ENCODE measurements at places on chromosomes 3 and 15. TPM values are rescaled to one million over a fixed set of nuclear protein-coding genes. Genes with fewer than 3 reads are reported as not detected.

GRCh38 chr3:42439261-42440115 lies 29.1 kb upstream of the LYZL4 start:
- no peak for DNase-seq
- no peak overlapping the region for H3K4me3 ChIP-seq
- H3K27me3 ChIP-seq: no peaks in the 10 kb centered on the region
- H3K4me1 ChIP-seq: no peaks in the 10 kb centered on the region
- H3K27ac ChIP-seq: no peak overlapping the region

DNA sequence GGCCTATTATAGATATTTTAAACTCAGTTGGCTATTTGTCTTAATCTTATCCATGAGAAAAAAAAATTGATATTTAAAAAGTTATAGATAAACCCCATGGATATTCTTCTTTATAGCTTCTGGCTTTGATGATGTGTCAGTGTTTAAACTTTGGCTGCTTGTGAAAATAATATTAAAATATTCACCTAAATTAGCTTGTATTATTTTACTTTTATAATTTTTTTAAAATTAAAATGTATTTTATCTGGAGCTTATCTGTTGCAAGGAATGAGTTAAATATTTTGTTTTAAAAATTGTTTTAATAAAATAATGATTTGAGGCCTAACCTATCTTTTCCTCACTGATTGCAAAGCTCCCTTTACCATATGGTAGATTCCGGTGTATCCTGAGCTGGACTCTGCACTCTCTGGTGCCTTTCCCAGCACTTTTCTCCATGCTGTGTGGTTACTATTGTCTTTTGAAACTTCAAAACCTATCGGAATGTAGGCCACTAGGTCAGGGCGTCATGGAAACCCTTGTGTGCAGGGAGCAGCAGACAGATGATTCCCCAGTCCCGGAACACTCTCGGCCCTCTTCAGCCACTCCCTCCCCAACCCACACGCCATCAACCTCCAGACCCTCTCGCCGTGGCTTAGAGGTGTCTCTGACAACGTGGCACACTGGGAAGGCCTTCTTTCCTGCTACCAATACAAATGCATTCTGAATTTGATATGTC lies 252.3 kb upstream of the ATP10A start:
- H3K4me3 ChIP-seq: no peak overlapping the region
- H3K36me3 ChIP-seq: no peaks in the 10 kb centered on the region
- H3K27ac ChIP-seq: no peak overlapping the region
- H3K4me1 ChIP-seq: no peaks in the 10 kb centered on the region
- no peaks in the 10 kb centered on the region for H3K27me3 ChIP-seq
- DNase-seq: no peak

DNA sequence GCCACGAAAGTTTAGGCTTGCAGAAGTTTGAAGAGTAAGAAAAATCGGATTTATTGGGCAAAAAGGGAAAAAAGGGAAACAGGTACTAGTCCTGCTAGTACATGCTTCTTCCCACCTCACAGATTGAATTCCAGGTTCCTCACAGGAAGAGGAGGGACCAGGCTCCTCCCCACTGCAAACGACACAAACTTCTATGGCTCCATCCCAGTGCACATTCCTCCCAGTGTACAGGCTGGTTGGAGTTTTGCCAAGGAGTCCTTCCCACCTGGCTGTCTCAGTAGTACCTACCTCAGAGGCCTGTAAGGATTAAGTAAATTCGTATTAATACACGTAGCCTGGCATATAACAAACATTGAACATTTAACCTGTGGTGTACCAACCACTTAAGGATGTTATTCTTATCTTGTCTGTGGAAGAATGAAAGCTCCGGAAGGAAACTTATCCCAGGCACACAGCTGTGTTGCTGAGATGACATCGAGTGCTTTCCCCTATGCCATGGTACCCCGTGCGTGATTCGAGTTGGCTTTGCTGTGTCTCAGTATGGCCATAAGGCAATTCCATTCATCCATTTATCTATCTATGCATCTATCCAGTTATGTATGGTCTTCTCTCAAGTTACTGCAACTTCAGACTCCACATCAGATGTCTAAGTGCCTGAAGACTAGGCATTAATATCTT lies 294.3 kb downstream of the LRTM1 start:
- no peak overlapping the region for H3K4me3 ChIP-seq
- H3K27me3 ChIP-seq: no peaks in the 10 kb centered on the region
- H3K4me1 ChIP-seq: no peaks in the 10 kb centered on the region
- no peak overlapping the region for H3K27ac ChIP-seq
- no peak for DNase-seq

Gene EBLN2
- 15.3 TPM for total RNA-seq

DNA sequence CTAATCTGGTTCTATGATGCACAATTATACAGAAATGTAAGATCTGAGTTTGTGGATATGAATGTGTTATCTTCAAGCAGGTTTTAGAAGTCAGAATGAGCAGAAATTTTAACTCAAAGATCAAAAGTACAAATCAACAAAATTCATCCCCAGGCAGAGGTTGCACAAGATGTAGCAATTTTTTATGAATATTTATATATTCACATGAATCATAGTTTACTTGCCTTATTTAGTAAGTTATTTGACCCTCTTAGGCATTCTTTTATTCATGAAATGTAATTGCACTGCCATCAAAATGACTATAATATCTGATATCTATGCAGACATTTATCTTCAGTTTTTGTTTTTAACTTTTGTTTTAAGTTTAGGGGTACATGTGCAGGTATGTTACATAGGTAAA lies 103.1 kb upstream of the DAZL start:
- H3K27me3 ChIP-seq: no peaks in the 10 kb centered on the region
- DNase-seq: no peak
- H3K4me3 ChIP-seq: no peak overlapping the region
- H3K27ac ChIP-seq: no peak overlapping the region

DNA sequence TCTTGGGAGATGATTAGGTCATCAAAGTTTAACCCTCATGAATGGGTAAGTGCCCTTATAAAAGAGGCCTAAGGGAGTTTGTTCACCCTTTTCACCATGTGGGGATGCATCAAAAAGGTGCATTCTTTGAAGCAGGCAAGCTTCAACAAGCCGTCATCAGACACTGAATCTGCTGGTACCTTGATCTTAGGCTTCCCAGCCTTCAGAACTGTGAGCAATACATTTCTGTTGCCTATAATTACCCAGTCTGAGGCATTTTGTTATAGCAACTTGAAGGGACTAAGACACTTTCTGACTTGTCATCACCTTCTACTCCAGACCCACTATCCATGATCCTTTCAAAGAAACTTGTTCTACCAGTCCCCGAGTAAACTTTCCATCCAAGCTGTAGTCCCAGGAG lies 44.6 kb upstream of the LRRC58 start:
- H3K4me1 ChIP-seq: no peaks in the 10 kb centered on the region
- no peak overlapping the region for H3K27ac ChIP-seq
- H3K36me3 ChIP-seq: peaks cover 8% of the 10 kb centered on the region
- no peak overlapping the region for H3K4me3 ChIP-seq
- DNase-seq: no peak
- H3K27me3 ChIP-seq: no peaks in the 10 kb centered on the region

DNA sequence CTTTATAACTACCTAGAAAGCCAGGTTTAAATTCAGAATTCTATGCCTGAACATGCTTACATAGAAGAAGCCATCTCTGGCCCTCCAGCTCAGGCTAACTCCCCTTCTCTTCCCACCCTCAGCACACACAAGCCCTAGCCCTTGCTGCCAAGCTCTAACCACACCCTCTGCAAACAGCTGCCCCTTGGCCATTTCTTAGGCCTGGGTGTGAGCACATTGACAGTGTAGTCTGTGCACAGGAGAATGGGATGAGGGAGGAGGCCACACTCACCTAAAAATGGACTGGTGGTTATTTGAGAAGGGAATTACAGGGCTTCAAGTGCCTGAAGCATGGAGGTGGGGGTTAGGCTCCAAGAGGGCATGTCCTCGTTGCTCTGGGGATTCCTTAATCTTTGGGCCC lies 42.3 kb upstream of the SLC25A36 start:
- H3K27ac ChIP-seq: no peak overlapping the region
- H3K27me3 ChIP-seq: no peaks in the 10 kb centered on the region
- no peaks in the 10 kb centered on the region for H3K36me3 ChIP-seq
- DNase-seq: no peak
- H3K4me3 ChIP-seq: no peak overlapping the region

Gene STRA6
- 1.9 TPM for total RNA-seq

DNA sequence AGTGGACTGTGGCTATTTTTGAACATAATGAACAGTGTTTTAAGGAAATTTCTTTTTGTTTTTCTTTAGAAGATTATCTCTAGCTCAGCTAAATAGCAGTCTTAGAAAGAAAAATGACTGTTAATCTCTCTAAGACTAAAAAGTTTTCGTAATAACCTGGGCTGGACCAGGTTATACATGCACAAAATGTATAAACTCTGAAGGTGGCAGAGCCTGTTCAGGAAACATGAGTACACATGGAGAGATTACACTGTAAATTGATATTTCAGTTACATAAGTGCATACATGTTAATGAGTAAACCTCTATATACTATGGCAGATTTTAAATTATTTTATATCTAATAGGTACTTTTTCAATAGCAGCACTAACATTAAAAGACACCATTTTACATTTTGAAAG lies 258.2 kb upstream of the CFAP20DC start:
- DNase-seq: no peak
- H3K4me3 ChIP-seq: no peak overlapping the region
- no peak overlapping the region for H3K27ac ChIP-seq
- no peaks in the 10 kb centered on the region for H3K36me3 ChIP-seq
- no peaks in the 10 kb centered on the region for H3K27me3 ChIP-seq

GRCh38 chr3:94520364-94520763 lies 457.5 kb downstream of the NSUN3 start:
- no peak for DNase-seq
- no peaks in the 10 kb centered on the region for H3K36me3 ChIP-seq
- peaks cover 17% of the 10 kb centered on the region for H3K4me1 ChIP-seq
- H3K4me3 ChIP-seq: no peak overlapping the region
- no peak overlapping the region for H3K27ac ChIP-seq

Gene IGDCC3
- total RNA-seq: not detected

DNA sequence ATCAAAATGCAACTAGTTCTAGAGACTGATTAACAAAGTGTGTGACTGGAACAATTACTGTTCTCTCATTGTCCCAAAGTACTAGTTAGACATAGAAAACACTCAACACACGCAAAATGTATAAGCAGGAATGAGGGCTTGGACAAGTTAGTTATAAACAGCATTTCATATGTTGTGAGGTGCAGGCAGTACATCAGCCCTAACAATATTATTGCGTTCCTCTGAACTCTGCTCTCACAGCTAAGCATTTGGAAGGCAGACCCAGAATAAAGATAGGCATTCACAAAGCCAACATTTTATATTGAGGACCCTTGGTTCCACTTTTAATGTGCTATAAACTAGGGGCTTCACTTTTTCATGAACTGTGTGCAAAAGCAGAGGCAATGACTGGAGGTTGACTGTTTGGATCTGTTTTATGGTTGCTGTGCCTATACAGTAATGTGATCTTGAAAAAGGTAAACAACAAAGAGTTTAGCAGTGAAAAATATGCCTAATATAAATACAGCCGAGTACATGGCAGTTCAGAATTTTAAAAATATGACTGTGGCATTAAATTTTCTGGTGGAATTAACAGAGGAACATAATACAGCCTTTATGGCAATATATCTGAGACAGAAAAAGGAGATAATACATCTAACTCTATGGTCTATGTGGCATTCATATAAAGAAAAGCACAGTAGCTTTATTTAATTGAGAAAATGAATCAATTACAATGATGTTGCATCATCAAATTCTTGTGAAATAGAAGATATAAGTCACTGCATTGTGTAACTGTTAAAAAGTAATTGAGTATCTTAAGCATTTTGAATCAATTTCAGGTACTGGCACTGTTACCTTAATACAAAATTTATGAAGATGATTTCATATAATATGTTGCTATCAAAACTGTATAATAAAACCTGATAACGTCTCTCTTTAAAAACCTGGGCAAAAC lies 80.0 kb upstream of the SKOR1 start:
- peaks cover 13% of the 10 kb centered on the region for H3K36me3 ChIP-seq
- no peaks in the 10 kb centered on the region for H3K27me3 ChIP-seq
- H3K4me3 ChIP-seq: no peak overlapping the region
- no peaks in the 10 kb centered on the region for H3K4me1 ChIP-seq

Gene UBA7
- 66.0 TPM for total RNA-seq

Gene EFHB
- 4.4 TPM for total RNA-seq

Gene TRPM1
- not detected for total RNA-seq

- no peaks in the 10 kb centered on the region for H3K4me1 ChIP-seq
- H3K36me3 ChIP-seq: no peaks in the 10 kb centered on the region
- H3K4me3 ChIP-seq: no peak overlapping the region
- no peak overlapping the region for H3K27ac ChIP-seq
- no peak for DNase-seq
Observed at GRCh38 chr15:90103701-90104329, 1.5 kb upstream of the IDH2 start.

Data from tibial nerve (tissue), 4 donors.